ENCODE measurements at places on chromosomes 7 and 10. TPM values are rescaled to one million over a fixed set of nuclear protein-coding genes. Genes with fewer than 3 reads are reported as not detected.

ANKRD30A gene
- total RNA-seq, result not detected

AQP1 gene
- 124 TPM for total RNA-seq

TUBB8 gene
- total RNA-seq, result 0.80 TPM

WEE2 gene
- 3.6 TPM for total RNA-seq

SLC16A9 gene
- 3.8 TPM for total RNA-seq

ANKRD1 gene
- total RNA-seq, result 105 TPM

MMD2 gene
- not detected for total RNA-seq

ENKUR gene
- total RNA-seq, result 1.4 TPM

CYP3A5 gene
- 345 TPM for total RNA-seq

REPIN1 gene
- total RNA-seq, result 79.1 TPM

EVX1 gene
- total RNA-seq, result 1.1 TPM

MMP21 gene
- not detected for total RNA-seq

SMNDC1 gene
- total RNA-seq, result 17.4 TPM

PNLIPRP2 gene
- 21.1 TPM for total RNA-seq

CACNB2 gene
- 10.2 TPM for total RNA-seq

HTR7 gene
- 1.6 TPM for total RNA-seq

ANKRD7 gene
- 0.10 TPM for total RNA-seq

CDCA7L gene
- total RNA-seq, result 13.0 TPM

JAZF1 gene
- 8.7 TPM for total RNA-seq

AS3MT gene
- 9.1 TPM for total RNA-seq

ANAPC16 gene
- 117 TPM for total RNA-seq

ATP6V0E2 gene
- total RNA-seq, result 13.6 TPM

FZD8 gene
- total RNA-seq, result 7.7 TPM

AKR1C8 gene
- total RNA-seq, result not detected

ANKMY2 gene
- 48.0 TPM for total RNA-seq

TMEM176A gene
- total RNA-seq, result 202 TPM

SUV39H2 gene
- 15.5 TPM for total RNA-seq

ADAM8 gene
- 5.1 TPM for total RNA-seq

CHST15 gene
- total RNA-seq, result 4.1 TPM

PSTK gene
- total RNA-seq, result 7.6 TPM

OR2A42 gene
- not detected for total RNA-seq

Data from hepatocyte (in vitro differentiated cells).